Fibroblast of skin of right quadriceps (primary cell): ENCODE measurements at places on chromosomes 7 and 10.

DNA sequence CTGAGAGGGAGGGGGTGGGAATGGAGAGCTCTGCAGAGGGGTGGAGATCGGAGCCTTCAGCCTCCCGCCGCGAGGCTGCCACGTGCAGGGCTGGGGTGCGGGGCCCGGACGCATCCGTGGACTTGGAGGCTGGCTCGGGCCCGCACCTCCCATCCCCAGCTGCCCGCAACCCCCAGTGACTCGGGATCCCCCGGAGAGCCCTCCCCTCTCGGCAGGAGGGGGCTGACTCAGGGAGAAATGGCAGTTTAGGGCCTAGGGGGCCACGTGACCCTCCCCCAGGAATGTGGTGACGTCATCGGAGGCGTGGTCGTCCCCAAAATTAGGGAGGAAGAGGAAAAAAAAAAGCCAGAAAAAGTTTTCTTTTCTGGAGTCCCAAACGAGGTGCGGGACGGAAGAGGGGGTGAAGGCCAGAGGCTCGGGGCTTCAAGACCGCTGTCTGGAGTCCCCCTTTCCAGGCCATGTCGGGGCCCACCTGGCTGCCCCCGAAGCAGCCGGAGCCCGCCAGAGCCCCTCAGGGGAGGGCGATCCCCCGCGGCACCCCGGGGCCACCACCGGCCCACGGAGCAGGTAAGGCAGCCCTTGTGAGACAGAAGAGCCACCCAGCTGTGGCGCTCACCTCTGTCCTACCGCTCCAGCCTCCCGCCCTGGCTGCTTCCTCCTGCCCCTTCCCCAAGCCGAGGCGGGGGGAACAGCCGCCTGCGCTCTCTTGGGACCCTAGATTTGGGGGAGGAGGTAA is at the start of gene TRIP6:
Gene TRIP6 (plus strand): TSS at position 348 of the 736 bp plus-strand sequence. CDS start 111 bp downstream, at position 459.
- DNase-seq: peak; percentile 98

DNA sequence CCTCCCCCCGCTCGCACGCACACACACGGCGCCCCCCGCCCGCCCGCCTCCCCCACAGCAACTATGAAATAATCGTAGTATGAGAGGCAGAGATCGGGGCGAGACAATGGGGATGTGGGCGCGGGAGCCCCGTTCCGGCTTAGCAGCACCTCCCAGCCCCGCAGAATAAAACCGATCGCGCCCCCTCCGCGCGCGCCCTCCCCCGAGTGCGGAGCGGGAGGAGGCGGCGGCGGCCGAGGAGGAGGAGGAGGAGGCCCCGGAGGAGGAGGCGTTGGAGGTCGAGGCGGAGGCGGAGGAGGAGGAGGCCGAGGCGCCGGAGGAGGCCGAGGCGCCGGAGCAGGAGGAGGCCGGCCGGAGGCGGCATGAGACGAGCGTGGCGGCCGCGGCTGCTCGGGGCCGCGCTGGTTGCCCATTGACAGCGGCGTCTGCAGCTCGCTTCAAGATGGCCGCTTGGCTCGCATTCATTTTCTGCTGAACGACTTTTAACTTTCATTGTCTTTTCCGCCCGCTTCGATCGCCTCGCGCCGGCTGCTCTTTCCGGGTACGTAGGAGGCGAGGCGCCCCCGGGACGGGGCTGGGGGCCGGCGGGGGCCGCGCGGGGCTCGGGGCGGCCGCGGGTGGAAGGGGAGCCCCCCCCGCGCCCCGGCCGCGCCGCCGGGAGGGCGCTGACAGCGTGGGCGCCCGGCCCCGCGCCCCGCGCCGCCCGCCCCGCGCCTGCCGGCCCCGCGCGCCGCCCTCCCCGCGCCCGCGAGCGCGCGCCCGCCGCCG is 441 bp downstream of the BMI1 start:
- DNase-seq: peak; percentile 70

DNA sequence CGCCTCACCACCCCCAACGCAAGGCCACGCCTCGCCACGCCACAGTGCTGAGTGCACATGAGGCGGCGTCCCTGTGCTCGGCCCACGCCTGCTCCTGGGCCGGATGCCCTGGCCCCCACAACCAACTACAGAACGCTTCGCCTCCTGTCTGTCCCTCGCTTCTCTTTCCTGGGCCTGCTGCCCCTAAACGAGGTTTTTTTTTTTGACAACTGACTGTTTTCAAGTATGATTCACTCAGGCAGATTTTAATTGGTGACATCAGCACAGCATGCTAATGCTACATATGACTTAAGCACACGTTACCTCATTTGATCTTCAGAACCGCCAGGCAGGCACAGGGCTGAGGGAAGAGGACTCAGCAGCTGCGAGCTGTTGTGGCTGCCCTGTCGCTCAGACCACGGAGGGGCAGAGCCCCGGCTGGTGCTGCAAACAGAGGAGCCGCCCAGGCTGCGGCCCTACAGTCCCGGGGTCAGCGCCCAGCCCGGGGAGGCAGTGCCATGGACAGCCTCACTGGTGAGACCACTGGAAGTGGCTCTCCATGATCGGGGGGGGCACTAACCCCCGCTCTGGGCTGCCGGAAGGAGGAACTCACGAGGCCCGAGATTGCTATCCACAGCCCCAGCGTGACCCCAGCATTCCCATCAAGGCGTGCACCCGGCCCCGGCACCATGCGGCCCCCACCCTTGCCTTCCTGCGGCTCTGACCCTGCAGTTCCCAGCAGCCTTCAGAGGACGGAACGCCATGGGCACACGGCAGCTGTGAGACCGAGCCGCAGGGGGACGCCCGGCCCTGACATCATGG is 212.8 kb downstream of the MAD1L1 start:
- DNase-seq: peak; percentile 95

- DNase-seq: no peak
Observed at GRCh38 chr10:75746356-75746755, 314.9 kb downstream of the LRMDA start.

- DNase-seq: no peak
Observed at GRCh38 chr10:32253821-32254220, 93.1 kb downstream of the EPC1 start.
